ENCODE measurements at places on chromosomes 6 and 20.

DNA sequence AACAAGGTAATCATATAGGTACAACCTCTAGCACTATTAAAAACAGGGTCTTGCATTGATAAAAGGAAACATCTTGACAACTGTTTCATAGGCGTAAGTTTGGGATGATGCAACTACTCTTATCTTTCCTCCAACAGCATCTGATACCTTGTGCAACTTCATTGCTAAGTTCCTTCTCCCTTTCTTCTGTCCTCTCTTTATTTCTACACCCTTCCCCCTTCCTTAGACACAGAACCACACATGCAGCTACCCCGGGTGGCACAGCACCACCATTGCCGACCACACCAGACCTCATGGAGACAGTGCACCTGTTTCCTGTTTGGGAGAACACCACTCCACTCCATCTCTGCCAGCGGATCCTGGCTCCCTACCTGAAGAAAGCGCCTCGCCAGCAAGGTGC, 14.4 kb downstream of the MYB start:
- DNase-seq = peak; percentile 100

GRCh38 chr6:73519926-73520687, 725 bp downstream of the EEF1A1 start:
- DNase-seq = no peak

GRCh38 chr20:58141971-58142842, 86.2 kb downstream of the ANKRD60 start:
- no peak for DNase-seq

GRCh38 chr6:16758163-16758975, 2.9 kb downstream of the ATXN1 start:
- no peak for DNase-seq

DNA sequence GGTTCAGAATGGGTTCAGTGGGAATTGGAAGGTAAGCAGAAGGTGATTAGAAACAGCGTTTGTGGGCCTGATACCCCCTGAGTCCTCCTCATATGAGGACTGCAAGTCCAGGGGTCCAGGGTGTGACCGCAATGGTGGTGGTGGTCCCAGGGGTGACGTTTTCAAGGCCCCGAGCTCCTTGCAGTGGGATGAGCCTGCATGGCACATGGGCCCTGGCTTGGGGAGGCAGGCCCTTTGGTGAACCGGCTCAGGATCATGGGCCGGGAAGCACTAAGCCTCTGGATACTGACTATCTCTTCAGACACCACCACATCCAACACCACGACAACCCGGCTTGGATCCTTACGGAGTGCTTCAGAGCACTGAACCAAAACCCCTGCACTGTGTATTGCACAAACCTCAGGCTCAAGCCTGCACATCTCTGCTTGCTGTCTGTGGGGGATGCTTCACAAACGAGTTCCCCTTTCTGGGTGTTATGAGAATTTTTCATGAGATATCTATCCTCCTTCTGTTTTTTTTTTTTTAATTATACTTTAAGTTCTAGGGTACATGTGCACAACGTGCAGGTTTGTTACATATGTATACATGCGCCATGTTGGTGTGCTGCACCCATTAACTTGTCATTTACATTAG, 67.9 kb downstream of the STK35 start:
- DNase-seq = no peak

GRCh38 chr20:39111359-39112177, 149.4 kb downstream of the DHX35 start:
- DNase-seq = no peak

DNA sequence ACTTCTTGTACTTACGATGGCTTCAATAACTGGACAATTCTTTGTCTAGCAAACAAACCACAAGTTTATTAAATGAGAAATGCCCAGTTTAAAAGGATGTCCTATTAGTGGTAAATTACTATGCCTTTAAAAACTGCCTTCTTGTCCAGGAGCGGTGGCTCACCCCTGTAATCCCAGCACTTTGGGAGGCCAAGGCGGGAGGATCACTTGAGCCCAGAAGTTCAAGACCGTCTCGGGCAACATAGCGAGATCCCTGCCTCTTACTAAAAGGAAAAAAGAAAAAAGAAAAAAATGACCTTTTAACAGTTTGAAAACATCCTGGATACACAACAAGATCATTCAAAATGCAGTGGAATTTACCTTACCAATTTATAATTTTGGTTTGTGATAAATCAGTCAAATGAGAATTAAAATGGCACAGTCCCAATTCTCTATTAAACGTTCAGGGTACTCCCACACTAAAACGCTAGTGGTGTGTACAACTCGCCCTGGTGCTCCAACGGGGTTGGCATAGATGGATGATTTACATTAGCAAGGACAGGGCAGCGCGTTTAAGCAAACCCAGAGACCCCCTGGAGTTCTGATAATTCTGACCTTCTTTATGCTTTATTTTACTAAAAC, 2.3 kb downstream of the ZBTB2 start:
- no peak for DNase-seq

- DNase-seq = no peak
Measured at GRCh38 chr6:141541581-141542324, 591.0 kb upstream of the GJE1 start.

DNA sequence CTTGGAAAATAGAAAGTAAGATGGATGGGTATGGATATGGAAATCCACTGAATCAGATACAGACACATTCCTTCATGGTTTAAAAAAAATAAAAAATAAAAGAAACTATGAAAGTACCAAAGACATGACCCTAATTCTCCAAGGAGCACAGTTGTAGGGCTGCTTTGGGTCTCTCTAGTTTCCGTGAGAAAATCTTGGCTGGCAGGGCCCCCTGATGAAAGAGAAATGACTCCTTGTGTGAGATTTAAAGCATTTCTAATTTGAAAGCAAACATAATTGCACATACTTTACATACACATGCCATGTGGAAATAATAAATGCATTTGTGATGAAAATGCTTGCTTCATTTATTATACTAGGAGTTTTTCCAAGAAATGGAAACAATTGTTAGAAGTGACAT, 593.9 kb upstream of the BTBD3 start:
- DNase-seq = no peak

- no peak for DNase-seq
Measured at GRCh38 chr20:21702553-21703470, 2.7 kb upstream of the PAX1 start.

DNA sequence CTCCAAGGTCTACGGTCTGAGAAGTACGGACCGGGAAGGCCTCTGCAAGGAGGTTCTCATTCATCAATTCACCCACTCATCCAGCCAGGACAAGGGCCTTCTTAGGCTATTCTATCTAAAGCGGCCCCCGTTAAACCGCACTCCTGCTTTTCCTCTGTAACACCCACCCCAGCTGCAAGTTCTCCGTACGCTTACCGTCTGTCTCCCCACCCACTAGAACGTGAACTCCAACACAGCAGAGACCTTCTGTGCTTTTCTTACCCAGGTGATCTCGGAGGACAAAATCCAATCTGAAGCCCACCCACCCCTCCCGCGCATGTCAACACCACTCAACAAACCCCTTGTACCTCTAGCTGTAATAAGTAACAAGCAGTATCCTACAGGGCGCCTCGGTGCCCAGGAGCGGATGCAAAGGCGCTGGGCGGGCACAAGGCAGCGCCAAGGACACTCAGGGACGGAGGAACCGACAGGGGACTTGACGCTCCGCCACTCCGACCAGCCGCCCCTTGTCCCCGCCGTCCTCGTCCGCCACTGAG, 351 bp downstream of the AURKA start:
- DNase-seq = no peak

DNA sequence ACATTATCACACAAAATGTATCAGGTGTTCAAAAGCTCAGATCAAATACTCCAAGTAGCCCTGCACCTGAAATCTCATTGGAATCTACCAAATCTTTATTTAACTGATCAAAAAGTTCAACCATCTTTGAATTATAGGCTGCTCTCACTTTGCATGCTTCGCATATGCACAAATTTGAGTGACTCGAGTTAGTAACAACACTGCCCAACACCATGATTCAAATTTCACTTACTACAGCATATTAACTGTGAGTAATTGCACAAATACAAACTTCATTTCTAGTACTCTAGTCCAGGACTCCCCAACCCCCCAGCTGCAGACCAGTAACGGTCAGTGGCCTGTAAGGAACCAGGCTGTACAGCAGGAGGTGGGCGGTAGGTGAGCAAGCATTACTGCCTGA, 51.1 kb downstream of the WASF1 start:
- DNase-seq = no peak

DNA sequence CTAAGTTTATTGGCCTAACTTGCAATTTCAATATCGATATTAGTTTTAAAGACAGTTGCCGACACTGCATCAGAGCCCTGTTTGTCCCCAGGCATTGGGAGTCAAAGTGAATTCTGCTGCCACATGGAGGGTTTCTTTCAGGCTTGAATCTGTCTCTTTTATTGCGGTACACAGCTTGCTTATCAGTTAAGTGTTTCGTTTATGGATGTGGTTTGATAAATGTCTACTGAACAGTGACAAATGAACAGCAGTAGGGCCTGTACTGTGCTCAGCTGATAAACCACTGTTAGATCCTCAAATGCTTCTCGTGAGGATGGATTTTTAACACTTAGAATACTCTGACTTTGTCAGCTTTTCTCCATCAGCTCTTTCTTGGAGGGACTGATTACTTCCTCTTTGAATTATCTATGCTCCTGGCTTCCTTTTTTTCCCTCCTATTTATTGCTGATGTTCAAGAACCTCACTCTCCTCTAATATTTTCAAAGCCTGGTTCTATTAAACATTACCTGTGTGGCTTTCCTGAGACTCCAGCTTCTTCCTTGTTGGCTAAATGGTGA, 240.8 kb downstream of the PLCB1 start:
- no peak for DNase-seq
